ENCODE measurements at places on chromosomes 7 and 10.

- DNase-seq: no peak
Observed at GRCh38 chr7:4939971-4940728, 18.8 kb downstream of the MMD2 start.

- DNase-seq: no peak
Observed at GRCh38 chr7:132672200-132672990, 96.1 kb upstream of the PLXNA4 start.

GRCh38 chr7:146057958-146058357, 58.6 kb upstream of the CNTNAP2 start:
- DNase-seq: no peak

GRCh38 chr10:11118686-11119085, 101.0 kb downstream of the CELF2 start:
- no peak for DNase-seq

- DNase-seq: no peak
Observed at GRCh38 chr7:111532625-111533024, 29.7 kb downstream of the IMMP2L start.

DNA sequence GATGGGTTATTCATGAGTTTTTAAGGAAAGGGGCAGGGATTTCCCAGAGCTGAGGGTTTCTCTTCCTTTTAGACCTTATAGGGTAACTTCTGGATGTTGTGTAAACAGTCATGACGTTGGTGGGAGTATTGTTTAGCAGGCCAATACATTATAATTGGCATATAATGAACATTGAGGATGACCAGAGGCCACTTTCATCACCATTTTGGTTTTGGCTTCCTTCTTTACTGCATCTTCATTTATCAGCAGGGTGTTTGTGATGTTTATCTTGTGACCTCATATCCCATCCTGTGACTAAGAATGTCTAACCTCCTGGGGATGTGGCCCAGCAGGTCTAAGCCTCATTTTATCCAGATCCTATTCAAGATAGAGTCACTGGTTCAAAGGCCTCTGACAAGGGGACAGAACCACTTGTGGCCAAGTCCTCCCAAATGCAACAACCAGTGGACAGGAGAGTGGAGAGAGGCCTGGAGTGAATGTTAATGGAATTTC, 77.3 kb upstream of the RPA3 start:
- DNase-seq: peak; percentile 31

DNA sequence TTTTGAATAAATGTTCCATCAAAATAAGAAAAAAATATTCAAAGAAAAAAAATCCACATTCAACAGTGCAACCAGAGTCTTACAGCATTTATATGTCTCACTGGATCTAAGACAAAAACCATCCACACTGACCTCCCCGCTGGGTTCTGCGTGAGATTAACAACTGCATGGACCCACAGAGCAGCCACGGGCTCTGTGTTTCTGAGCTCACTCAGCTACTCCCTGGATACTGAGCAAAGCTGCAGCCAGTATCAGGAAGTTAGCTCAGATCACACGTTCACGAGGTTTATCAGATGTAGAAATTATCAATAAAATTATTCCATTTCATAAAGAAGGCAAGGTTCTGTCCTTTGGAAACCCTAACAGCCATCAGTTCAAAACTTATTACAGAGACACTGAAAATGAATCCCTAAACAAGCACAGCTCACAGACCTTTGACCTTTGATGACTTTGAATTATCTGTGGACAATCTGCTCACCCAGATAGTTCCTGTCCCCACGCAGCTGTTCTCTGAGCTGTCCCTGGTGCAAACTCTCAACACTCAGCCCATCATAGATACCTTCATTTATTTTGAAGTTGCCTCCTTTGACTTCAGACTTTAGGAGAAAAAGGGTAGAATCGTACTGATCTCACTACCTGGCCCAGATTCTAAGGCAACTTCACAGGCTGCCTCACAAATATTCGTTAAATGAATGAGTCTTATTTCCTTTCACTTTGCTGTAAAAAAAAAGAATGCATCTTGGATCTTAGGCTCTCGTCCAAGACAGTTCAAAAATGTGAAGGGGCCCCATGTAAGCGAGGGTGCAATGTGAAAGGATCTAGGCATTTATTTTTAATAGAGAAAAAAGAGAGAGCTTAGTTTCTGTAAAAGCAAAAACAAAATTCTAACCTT, 67.7 kb upstream of the SVIL start:
- peak; percentile 5 for DNase-seq

DNA sequence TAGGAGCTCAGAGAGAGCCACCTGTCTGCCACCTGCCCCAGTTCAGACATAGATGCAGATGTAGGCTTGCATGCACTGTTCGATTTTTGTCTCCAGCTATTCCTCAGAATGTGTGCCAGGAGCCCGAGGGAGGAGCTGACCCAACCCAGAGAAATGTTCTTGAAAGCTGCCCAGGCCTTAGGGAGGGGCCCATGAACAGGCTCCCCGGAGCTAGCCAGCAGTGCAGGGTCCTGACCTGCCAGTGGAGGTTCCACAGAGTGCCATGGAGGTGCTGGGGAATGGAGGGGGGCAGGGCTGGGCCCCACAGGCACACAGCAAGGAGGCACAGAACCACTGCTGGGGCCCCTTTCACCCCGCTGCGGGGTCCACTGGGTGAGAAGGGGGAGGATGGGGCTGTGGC, 29.6 kb upstream of the SFRP5 start:
- DNase-seq: no peak

DNA sequence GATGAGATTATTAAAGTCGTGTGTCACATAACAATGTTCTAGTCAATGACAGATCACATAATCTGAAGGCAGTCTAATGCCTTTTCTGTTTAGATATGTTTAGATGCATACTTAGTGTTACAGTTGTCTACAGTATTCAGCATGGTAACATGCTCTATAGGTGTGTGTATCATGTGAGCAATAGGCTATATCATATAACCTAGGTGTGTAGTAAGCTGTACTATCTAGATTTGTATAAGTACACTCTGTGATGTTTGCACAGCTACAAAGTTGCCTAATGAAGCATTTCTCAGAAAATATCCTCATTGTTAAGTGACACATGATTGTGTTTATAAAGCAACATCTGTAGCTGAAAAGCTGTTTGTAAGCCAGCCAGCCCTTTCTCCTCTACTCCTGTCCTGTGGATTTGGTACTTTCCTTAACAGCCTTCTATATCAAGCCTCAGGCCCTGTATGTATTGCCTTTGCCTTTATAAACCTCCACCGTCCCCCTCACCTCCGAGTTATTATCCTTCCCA, 6.3 kb downstream of the HECTD2 start:
- no peak for DNase-seq

DNA sequence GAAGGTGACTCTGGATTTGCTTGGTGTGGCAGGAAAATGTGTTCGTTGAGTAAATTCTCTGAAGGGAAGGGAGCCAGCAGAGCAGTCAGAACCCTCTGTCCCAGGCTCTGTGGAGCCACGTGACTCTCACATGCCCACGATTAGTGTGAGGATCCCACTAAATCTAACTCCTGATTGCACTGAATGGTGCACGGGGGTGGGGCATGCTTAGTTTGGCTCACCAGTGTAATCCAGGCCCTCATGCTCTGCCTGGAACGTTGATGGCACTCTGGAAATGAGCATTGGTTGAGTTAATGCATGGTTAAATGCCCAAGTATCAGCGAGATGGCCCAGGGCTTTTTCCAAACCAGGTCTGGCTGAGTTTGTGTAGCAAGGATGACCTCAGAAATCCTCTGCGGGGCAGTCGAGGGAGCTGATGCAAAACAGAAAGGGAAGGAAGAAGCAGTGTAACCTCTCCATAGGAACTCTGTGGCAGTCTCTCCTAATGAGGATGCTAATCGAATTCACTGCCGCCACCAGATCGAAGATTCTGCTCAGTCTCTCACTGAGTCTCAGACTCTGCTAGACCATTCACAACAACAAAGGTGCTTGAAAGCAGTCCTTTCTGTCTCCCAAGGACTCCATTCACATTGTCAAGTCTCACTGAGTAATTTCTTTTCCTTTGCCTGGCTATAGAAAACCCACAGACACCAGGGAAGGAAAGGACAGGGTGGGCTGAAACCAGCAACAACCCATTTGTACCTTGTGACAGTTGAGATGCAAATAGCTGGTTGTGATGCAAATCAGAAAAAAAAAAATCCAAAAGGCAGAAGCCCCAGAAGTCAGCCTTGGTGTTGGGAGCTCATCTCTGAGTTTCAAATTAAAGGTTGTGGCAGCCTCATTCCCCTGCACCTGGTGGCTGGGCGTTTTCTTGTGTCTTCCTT, 98.1 kb downstream of the C10orf105 start:
- peak; percentile 18 for DNase-seq

DNA sequence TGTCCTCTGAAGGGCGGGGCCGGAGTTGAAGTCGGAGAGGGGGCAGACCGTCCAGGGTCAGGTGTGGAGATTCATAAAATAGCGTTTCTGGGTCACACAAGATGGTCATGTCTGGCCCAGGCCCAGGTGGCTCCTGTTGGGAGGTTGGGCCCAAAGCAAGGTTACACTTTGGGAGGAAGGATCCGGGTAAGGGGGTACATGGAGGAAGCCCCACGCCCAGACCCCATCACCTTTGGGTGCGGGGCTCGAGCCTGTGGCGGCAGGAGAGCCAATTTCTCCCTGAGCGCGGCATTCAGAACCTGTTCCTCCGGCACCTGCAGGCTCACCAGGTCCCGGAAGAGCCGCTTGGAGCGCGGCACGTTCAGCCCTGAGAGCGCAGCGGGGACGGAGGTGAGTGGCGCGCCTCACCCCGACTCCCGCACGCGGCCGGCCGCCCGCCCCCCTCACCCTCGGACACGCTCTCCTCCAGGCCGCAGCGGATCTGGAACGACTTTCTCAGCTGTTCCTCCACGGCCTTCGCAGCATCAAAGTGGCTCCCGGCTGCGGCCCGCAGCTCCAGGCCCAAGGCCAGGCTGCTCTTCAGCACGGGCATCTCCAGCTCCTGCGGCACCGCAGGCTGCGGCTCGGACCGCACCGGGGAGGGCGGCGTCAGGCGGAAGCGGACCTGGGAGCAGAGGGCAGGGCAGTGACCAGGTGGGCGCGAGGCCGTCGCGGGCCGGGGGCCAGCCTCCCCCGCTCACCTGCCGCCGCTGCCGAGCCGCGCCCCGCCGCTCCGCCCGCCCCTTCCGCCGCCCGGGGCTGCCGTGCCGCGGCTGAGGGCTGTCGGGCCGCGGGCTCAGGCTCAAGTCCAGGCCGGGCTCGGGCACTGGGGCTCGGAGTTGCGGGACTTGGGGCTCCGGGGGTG, 644 bp downstream of the PPP1R35 start:
- DNase-seq: peak; percentile 27

DNA sequence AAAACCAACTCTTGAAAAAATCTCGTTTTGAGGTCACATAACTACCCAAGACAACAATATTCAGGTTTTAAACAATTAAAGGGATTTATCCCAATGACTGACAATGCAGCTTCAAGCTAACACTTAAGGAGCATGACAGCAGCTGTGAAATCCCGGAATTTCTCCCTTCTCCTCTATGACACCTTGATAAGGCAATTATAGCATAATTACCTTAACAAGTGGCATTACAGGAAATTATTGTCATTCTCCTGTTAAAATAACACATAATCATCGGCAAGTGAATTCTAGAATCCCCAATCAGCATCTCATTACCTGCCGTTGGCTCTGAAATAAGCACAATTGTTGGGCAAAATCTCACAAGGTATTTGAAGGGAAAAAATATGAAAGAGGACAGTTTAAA, 417.0 kb upstream of the PFKP start:
- DNase-seq: no peak

GRCh38 chr7:6290319-6290741, 17.9 kb upstream of the CYTH3 start:
- DNase-seq: peak; percentile 29

- no peak for DNase-seq
Observed at GRCh38 chr10:120632942-120633341, 175.9 kb downstream of the PLPP4 start.

- peak; percentile 71 for DNase-seq
Observed at GRCh38 chr7:26365077-26365900, 73.6 kb downstream of the SNX10 start.

DNA sequence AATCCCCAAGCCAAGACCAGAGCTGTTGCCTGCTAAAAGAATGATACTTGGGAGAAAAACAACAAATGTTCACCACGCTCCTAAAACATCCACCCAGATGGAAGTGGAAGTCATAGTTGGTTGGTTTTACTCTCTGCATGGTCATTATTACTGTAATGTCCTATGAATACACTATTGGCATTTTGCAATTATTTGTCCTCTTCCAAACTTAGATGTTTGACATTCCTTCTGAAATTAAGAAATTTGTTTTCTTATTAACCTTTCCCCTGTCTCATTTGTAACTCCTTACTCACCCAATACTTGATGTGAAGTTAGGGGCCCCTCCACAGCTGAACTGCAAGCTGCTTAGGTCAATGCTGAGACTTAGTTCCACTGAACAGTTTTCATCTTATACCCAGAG, 383.3 kb downstream of the INHBA start:
- DNase-seq: peak; percentile 66

GRCh38 chr10:71597821-71598498, 121.6 kb downstream of the C10orf105 start:
- DNase-seq: peak; percentile 69

DNA sequence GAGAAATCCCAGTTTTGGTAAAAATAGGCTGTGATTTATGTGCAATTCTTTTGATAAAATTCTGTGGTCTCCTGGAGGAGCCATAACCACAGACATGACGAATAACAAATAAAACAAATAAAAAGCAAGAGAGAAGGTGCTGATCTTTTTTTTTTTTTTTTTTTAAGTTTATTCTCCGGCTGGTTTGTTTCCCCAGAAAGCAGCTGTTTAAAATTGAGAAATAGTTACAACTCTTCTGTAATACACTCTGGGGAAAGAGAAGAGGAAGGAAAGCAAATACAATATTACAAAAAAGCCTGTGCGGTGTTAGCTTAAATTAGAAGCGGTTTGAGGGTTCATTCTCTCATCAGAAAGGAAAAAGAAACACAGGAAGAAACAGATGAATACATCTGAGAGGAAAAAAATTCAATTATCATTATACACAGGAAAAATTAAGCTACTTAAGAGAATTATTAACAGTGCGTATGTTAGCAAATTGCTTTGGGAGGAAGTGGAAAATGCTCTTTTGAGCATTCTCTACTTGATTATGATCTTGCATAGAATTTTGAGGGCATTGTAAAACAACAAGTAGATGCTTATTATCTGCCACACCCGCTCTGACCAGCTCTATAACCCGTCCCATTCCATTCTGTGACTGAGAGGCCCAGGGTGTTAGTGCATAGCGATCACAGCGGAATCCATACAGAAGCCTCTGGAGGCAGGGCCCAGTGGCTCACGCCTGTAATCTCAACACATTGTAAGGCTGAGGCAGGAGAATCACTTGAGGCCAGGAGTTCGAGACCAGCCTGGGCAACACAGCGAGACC, 40.6 kb upstream of the WAC start:
- no peak for DNase-seq

GRCh38 chr7:29243910-29244655, 49.5 kb downstream of the CHN2 start:
- DNase-seq: no peak

DNA sequence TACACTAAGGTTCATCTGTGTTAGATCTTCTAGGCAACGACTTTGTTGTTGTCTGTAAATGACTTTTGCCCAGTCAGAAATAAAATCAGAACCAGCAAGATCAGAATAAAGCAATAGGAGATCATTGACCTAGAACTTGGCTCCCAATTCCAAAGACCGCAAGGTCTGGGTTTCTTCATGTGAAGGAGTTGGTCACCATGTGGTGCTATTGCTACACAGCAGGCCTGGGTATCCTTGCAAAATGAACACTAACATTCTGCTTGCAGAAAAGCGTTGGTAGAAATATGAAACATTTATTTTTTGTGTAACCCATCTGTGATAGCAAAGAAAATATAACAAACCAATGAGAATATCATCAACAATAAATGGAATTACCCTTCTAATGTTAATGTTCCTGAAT, 831.0 kb downstream of the NXPH1 start:
- DNase-seq: no peak

All from AG10803 (cell line).